ENCODE measurements at places on chromosomes 5 and 9.

GRCh38 chr5:14263113-14263512 is 120.0 kb downstream of the TRIO start:
- DNase-seq = no peak

DNA sequence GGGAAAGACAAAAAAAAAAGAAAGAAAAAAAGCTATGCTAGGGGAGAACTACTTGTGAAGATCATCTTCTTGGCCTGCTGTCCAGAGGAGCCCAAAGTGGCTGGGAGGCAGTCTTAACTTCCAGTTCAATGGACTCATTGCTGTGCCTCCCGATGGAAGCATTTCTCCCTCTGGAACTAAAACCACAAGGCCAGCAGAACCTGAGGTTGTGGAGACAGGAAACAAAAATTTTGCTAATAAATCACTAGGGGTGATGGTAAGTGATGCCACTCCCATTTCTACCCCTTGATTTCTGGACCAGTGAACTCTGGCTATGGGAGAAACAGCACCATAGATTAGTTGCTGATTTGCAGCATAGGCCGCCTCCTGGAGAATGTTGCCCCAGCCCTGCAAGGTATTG is 123.4 kb upstream of the NFIL3 start:
- DNase-seq = no peak

DNA sequence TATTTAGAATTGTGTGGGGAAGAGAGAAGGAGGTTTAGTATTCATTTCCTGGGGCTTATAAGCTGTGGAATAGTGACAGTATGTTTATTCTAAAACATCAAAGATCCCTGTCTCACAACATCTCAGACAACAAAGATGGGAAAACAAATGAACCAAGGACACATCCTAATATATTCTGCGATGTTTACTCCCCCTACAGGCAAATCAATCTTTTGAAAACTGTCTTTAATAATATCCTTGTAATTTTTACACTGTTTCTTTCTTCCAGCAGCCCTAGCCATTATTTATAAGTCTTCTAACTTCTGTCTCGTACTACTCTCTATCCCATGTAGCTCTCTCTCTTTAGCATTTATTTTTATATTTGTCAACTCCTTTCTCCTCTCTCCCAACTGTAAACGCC is 33.5 kb upstream of the TMEM252 start:
- DNase-seq = no peak

- DNase-seq = no peak
Observed at GRCh38 chr5:111749303-111750026, 7.5 kb downstream of the NREP start.

DNA sequence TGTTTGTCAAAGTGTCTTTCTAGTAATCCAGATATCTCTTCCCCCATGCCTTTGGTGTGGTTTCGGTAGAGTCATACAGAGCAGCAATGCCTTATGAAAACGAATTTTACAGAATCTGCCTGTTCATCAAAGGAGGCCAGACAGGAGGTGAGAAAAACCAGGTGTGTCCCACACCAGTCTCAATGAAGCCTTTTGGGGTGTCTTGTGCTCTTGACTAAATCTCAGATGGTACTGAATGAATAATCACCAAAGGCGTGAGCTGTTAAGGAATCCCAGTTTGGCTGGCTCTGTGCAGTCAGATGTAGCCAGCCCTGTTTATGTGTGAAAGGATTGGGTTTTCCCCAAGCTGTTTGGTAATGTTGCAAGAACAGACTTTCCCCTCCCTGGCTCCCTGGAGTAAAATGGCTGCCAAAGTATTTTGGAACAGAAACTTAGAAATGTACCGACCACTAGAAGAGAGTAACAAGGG is 70.8 kb upstream of the CDKN2B start:
- no peak for DNase-seq

GRCh38 chr9:133341369-133342068 is 5.5 kb upstream of the SURF6 start:
- DNase-seq = no peak

DNA sequence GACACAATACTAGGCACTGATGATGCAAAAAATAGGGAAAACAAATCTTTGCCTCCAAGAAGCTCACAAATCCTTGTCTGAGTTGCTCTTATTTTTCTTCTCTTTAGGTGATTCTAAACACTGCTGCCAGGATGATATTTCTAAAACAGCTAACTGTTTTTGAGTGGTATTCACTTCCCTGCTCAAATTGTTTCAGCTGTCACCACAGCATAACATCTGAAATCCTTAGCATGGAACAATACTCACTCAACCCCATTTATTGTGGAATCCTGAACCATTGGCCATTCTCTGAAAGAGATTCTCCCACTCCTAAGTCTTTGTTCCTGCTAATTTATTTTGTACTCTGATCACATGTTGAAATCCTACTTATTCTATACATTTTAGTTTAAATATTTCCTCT is 4.8 kb upstream of the SHOC1 start:
- DNase-seq = no peak

GRCh38 chr9:13377171-13377925 is 97.9 kb upstream of the MPDZ start:
- no peak for DNase-seq

- DNase-seq = no peak
Observed at GRCh38 chr9:125172031-125172755, 17.4 kb downstream of the PPP6C start.

DNA sequence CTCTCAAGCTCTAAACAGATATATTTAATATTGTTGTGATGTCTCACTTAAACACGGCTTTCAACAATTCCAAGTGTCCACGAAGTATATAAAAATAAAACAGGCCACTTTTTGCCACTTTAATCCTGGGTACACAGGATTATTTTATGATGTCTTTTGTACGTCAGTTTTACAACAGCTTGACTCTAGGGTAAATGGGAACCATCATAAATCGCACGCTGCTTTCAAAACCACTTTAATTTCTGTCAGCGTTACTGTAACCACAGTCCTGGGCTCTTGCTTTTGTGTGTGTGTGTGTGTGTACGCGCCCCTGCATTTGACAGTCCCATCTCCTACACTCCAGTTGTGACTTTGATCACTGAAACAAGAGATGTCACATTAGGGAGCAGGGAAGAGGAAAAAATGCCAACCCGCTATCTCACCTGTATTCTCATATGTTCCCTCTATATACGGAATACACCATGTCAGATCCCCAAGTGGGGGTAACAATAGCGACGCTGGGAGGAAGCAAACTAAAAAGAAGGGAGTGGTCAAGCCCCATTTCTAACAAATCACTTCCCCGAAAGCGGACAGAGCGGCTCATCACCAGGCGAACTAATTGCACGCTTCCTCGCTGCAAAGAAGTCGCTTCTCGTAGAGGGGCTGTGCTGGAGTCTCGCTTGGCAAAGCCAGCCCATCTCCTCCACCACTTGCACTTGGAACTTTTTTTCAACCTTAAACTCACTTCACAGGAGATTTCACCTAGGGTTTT is 1.2 kb downstream of the BNC2 start:
- DNase-seq = no peak

DNA sequence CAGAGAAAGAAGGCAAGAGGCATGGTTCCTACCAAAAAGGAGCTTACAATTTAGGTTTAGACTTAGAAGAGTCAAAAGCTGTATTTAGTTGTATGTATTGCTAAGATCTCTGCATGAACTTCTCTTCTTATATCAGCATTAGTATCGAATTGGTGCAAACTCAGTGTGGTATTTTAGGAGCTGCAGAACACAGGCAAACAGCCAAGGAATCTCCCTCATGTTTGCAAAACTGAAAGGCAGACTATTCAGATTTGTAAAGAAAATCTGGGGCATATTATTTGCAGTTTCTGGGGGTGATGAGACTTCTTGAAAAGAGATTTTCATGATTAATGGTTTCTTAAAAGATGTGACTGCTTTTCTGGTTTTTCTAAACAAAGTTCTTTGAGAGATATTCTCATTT is 252.7 kb downstream of the CEMIP2 start:
- no peak for DNase-seq

- no peak for DNase-seq
Observed at GRCh38 chr9:3867196-3867595, 341.4 kb upstream of the RFX3 start.

- DNase-seq = no peak
Observed at GRCh38 chr9:32423371-32423770, 38.9 kb downstream of the ACO1 start.

DNA sequence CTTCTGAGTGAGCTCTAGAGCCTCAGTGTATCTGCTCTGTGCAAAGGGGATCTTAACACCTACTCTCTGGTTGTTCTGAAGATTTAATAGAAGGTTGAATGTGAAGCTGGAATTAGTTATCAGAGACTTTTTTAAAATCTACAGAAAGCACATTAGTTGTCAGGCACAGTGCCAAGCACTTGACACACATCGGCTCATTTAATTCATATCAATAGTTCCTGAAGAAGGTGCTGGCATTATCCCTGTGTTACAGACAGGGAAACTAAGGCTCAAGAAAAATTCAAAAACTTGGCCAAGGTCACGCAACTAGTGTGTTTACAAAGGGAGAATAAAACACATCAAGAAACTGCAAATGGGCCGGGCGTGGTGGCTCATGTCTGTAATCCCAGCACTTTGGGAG is 80.2 kb downstream of the FGF18 start:
- no peak for DNase-seq

DNA sequence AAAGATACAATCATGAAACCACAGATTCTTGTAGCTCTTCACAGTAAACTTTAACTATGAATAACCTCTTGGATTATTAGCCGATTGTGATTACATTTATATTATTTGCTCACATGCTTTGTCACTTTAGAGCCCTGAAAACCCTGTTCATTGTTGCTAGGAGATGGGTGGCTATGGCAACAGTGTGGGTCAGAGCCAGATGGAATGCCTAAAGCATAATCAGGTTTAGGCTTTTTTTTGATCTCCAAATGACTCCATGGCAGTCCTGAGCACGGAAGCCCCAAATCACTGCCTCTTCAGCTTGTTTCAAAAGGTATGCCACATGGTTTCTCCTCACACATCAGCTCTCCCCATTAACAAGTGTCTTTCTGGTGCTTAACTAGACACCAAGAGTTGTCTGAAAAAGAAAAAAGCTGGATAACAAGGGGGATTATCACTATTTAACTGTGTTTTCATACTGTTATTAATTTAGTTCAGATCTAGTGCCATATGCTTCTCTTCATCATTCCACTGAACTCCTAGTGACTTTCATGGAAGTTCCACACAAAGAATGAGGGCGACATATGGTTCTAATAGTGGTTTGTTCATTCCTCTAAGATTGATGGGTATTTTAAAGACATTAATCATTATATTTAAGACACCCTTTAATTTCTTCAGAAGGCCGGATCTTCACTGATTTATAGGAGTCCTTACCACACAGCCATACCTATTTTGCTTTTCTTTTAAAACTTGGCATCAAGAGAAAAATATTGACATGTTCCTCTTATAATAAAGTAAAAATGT is 88.8 kb upstream of the PAM start:
- no peak for DNase-seq

DNA sequence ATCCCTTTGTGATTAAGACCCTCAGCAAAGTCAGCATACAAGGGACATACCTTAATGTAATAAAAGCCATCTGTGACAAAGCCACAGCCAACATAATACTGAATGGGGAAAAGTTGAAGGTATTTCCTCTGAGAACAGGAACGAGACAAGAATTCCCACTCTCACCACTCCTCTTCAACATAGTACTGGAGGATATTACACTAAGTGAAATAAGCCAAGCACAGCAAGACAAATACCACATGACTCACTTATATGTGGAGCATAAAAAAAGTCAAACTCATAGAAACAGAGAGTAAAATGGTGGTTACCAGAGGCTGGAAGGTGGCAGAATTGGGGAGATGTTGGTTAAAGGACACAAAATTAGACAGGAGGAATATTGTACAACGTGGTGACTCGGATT is 118.1 kb upstream of the NFIL3 start:
- DNase-seq = no peak

DNA sequence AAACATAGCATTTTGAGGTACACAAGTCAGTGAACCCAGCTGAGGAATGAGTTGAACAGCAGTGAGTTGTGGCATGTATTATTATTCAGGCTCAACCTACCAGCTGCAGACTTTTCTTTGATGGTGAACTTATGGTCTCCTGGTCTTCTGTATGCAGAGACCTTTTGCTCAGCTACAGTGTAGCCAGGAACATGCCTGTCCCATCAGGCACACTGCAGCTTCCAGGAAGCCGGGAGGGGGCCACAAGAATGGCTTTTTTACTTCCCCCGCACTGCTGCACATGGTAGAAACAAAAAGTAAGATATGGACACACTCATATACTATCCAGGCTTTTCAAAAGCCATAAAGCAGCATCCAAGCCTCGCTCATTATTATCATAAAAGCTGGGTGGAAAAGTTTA is 65.3 kb upstream of the PLPP1 start:
- no peak for DNase-seq

DNA sequence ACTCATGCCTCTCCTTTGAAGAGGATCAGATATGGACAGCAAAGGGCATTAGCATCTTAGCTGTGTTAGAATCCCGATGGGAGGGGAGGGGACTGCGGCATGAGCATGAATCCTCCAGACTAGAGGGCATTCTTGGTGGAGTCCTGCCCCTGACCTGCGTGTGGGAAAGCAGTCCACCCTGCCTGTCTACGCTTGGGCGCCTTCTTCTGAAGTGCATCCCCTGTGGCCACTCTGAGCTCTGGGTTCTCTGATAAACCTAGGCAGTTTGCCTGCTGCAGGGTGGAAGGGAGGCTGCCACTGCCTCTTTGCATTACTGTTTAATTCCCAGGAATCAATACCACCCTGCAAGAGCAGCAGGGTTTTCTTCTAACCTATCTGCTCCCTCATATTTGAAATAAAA is 169.3 kb downstream of the INSYN2B start:
- DNase-seq = no peak

DNA sequence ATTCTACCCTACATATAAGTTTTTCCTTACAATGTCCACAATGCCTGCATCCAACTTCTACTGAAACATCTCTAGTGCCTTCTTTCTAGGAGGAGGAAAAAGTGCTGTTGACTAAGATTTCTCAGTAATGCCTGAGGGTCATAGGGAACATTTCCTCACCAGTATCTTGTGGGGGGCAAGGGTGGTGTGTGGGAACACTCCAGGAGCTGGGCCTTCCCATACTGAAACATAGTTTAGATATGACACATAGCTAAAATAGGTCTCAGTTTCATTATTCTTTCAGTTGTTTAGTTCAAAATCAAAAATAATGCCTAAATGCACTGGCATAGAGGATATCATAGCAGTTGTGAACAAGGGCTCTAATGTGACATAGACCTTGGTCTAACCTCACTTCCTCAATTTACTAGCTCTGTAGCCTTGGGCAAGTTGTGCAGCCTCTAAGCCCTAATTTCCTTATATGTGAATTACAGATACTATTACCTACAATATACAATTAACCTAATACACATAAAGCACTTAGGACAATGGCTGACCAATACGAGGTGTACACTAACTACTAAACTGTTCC is 66.1 kb downstream of the HAPLN1 start:
- DNase-seq = no peak

- no peak for DNase-seq
Observed at GRCh38 chr5:10530601-10531320, 33.1 kb upstream of the ANKRD33B start.

All from T follicular helper cell (primary cell).